Keratinocyte (primary cell): ENCODE measurements at places on chromosomes 12 and 14. TPM values are rescaled to one million over a fixed set of nuclear protein-coding genes. Genes with fewer than 3 reads are reported as not detected.
A peak's percentile ranks its signal among the peaks of the same experiment; 100 is the strongest.

- DNase-seq = no peak
Observed at GRCh38 chr12:58741226-58741625, 179.1 kb downstream of the LRIG3 start.

- no peak for DNase-seq
Observed at GRCh38 chr14:52950898-52951680, at the start of gene FERMT2. FERMT2 (minus strand) TSS chr14:52951050; CDS start chr14:52950568, 482 bp downstream.

GRCh38 chr12:46679754-46680153, 146.0 kb downstream of the SLC38A4 start:
- no peak for DNase-seq

DNA sequence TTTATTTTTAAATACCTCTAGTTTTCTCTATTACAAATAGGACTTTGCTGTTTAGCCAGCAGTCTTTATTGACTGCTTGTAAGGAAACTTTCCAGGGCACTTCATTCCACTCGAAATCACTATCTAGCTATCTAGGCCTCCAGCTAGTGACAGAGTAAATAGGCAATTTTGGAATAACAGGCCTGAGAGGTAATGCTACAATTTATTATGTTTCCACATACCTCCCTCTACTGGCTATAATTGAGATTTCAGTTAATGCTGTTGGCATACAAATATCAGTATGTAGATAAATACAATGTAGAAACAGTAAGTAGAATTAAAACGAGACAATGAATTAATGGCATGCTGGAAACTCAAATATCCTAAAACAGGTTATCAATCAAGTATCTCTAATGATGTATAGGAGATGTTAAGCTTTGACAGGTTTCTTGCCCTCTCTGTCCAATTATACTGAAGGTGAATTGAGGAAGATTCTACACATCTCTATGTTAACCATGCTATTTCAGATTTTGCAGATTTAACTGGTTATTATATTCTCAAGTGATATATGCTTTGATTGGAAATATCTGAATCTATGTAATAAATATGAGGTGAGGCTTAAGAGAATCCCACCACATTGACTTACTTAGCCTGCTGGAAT, 7.2 kb downstream of the DTD2 start:
- no peak for DNase-seq

DNA sequence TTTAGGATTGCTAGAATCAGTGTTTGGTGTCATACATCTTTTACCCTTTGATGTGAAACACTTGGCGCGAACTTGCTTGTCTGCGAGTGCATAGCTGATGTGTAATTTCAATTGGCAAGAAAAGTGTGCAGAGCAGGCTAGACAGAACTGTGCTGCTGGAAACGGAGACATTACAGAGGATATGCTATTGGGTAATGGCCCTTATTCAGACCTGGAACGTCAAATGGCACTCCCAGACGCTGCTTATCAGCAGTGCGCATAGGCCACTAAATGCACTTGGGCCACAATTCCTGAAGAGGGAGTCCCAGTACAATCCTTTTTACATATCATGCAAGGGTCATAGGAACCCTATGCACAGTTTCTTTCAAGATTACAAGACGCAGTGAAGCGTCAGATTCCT, 15.7 kb upstream of the SLC10A1 start:
- no peak for DNase-seq

GRCh38 chr12:111868676-111869588, 26.9 kb downstream of the MAPKAPK5 start:
- no peak for DNase-seq

- DNase-seq = peak; percentile 95
Observed at GRCh38 chr14:74579447-74580274, 32.4 kb downstream of the LTBP2 start.

- no peak for DNase-seq
Observed at GRCh38 chr12:19461999-19462398, 22.7 kb downstream of the AEBP2 start.

DNA sequence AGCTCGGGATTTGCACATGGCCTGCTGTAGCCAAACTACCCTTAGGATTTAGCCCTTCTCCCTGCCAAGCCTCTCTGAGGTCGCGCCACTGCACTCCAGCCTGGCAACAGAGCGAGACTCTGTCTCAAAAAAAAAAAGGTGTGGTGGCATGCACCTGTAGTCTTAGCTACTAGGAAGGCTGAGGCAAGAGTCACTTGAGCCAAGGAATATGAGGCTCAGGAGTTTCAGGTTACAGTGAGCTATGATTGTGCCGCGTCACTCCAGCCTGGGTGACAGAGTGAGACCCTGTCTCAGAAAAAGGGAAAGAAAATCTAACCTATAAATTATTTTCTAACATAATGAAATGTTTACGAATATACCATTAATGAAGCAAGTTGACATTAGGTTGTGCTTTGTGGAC, 29.7 kb downstream of the ESRRB start:
- no peak for DNase-seq

GRCh38 chr12:117850048-117850447, 118.7 kb downstream of the KSR2 start:
- no peak for DNase-seq

DNA sequence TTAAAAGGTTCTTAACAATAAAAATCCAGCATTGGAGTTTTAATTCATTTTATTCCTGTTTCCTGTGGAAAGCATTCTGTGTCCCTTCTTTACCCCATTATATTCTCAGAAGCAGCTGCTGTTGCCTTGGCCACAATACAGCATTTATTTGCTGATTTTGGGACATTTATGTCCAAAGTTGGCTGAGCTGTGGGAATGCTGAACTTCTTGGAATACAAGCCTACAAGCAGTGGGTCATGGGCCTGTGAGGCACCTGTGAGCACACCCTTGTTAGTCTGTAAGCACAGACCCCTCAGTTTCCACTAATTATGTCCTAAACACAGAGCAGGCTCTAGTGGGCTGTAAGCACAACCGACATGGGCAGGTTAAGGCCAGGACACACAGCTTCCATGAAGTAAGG, 122.2 kb upstream of the IGF1 start:
- DNase-seq = no peak

DNA sequence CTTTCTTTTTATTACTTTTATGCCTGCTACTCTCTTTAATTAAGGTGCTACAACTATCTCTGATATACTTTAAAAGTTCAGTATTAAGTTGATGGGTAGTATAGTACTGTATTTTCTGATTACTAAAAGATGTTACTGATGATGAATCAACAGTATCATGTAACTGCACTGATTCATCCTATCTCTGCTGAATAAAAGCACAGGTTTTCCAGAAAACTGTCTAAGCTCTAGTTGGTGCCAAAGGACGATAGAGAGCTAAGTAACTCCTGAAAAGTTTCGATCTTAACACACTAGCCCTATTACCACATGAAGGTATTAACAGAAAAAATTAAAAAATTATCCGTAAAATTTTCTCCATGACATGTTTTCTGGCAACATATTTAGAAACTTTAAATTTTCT, 2.1 kb downstream of the SCAF11 start:
- no peak for DNase-seq

- DNase-seq = peak; percentile 13
Observed at GRCh38 chr12:104006929-104007328, 41.3 kb downstream of the TDG start.

DNA sequence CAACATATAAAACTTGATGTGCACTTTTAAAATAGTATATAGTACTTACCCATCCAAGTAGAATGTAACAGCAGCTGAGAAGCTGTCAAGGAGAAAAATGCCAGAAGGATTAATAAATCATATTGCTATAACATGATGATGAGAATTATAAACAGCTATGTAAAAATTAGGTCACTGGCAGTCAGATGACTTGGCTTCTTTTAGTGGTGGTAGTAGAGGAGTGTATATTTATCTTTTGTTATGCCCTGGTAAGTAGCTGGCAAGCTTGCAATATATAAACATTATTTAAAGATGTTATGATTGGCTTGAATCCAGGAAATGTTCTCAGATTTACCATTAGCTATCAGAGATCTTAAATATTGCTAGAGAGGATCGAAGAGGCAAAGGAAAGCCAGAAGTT, 471.0 kb upstream of the MGAT4C start:
- DNase-seq = peak; percentile 13

- no peak for DNase-seq
Observed at GRCh38 chr14:24368562-24369252, 723 bp downstream of the NFATC4 start.

- no peak for DNase-seq
Observed at GRCh38 chr14:36655963-36656686, 5.5 kb upstream of the PAX9 start.

DNA sequence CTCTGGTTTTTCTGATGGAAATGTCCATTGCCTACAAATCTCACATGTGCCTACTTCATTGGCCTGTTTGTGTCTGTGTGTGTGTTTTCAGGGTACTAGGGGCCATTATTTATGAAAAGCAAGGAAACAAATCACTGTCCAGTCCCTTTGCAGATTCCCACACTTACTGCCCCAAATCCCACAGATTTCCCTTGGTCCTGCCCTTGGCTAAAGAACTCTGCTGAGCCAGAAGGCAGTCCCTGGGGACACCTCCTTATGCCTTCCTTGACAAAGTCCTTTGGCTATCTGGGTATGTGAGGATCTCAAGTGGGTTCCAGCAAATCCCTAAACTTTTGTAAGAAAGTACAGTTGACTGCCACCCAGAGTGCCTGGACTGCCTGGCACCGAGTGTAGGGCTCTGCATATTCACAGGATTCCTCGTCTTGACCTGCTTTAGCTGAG, 388.1 kb downstream of the BCAT1 start:
- no peak for DNase-seq

DNA sequence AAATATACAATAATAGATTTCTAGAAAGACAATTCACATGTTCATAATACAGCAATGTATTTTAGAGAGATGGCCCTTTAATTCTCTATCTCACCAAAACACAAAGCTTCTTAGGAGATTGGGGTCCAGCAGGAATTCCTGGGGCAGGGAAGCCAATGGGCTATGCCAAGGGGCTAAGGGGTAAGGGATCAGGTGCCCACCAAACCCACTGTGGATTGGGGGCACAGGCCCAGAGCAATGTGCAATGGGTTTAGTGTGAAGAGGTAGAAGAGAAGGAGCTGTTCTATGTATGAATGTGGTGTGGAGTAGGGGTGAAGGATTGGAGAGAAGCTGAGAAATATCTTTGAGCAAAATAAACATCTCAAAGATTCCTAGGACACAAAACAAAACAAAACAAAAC, 2.6 kb downstream of the HOXC13 start:
- DNase-seq = no peak

DNA sequence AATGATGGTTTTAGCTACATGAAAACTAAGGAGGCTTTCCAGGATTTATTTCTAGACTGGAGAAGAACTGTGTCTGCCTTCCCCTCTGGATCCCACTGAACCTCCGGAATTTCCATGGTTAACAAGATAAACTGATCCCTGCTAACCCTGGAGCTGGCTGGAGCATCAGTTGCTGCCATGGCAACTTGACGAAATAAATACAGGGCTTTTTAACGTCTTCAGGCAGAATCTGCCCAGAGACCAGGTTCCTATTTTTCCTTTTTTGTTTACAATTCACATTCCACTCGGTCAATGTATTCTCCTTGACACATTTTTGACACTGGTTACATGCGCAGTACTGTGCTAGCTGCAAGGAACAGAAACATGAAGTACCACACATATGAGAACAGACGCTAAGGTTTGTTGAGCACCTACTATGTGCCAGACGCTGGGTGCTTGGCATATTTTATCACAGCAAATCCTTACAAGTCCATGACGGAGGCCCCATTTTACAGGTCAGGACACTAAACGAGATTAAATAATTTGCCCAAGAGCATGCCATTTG, 1.7 kb downstream of the C14orf132 start:
- DNase-seq = no peak

DNA sequence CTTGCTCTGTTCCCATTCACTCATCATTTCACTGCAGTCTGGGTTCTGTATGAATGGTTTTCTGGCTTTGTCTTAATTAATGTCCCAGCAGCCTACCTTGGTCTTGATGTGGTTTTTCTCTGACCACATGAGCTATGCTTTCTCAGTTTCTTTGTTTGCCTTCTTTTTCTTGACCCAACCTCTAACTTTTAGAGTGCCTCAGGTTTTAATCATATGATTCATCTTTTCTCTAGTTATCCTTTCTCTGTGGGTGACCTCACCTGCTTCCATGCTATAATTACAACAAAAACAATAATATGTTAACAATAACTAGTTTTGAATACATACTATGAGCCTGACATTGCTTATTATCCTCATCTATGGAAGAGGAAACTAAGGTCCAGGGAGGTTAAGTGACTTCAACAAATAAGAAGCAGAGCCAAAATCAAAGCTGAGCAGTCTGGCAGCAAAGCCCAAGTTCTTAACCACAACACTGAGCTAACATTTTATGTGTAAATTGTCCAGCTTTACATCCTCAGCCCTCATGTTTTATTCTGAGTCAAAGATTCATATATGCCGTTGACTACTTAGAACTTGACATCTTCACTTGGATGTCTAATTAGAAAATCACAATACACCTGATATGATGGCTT, 4.7 kb upstream of the EPYC start:
- no peak for DNase-seq

GRCh38 chr14:85535991-85536832, 6.3 kb downstream of the FLRT2 start:
- DNase-seq = no peak

- peak; percentile 61 for DNase-seq
Observed at GRCh38 chr14:34872822-34873588, 2.2 kb downstream of the BAZ1A start.

GRCh38 chr14:101276309-101277091, 284.8 kb upstream of the DIO3 start:
- DNase-seq = no peak

DNA sequence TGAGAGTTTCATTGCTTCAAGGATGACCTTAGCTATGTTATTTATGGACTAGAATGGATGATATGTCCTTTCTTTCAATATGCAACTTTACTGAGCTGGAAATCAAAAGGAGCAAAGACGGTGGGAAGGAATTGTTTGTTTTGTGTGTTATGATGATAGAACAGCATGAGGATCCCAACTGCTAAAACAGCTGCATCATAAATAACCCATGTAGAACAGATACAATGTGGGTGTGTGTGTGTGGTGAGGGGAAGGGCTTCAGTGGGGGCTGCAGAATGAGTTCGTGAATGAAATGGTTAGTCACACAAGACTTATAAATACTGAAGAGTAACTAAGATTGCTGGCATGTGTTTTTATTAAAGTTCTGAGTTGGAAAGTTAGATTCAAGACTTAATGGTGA, 80.1 kb downstream of the DACT1 start:
- no peak for DNase-seq

GRCh38 chr12:120388691-120389481, 19.9 kb upstream of the MSI1 start:
- no peak for DNase-seq

The CLEC4D gene
- not detected in 3 replicates for polyA plus RNA-seq

The DDX55 gene
- polyA plus RNA-seq = 19.6 to 25.7 TPM (median 21.5 TPM) in 3 replicates

The TTC6 gene
- polyA plus RNA-seq = not detected in 3 replicates

The SRRM4 gene
- not detected in 3 replicates for polyA plus RNA-seq

The ARHGEF40 gene
- 8.7 to 14.4 TPM (median 11.9 TPM) in 3 replicates for polyA plus RNA-seq

The MEG3 gene
- polyA plus RNA-seq = 2.7 to 6.2 TPM (median 5.6 TPM) in 3 replicates

The MAP1LC3B2 gene
- polyA plus RNA-seq = 2.7 to 6.0 TPM (median 4.3 TPM) in 3 replicates

The CAND1 gene
- 56.0 to 121 TPM (median 80.7 TPM) in 3 replicates for polyA plus RNA-seq

The CIROP gene
- polyA plus RNA-seq = not detected in 3 replicates

The KRT75 gene
- polyA plus RNA-seq = 59.4 to 151 TPM (median 60.5 TPM) in 3 replicates

The KRT5 gene
- 14,274 to 15,814 TPM (median 15,322 TPM) in 3 replicates for polyA plus RNA-seq

The WDHD1 gene
- polyA plus RNA-seq = 4.8 to 13.0 TPM (median 7.4 TPM) in 3 replicates

The RPGRIP1 gene
- polyA plus RNA-seq = 0.07 TPM in 1 of 3 replicates, not detected in the others
